ENCODE measurements at places on chromosomes 2 and 18. TPM values are rescaled to one million over a fixed set of nuclear protein-coding genes. Genes with fewer than 3 reads are reported as not detected.

CHMP1B gene
- total RNA-seq, result 25.5 TPM

- H3K36me3 ChIP-seq, result no peaks in the 10 kb centered on the region
- no peaks in the 10 kb centered on the region for H3K27me3 ChIP-seq
- H3K27ac ChIP-seq, result no peak overlapping the region
- H3K4me3 ChIP-seq, result no peak overlapping the region
- DNase-seq, result no peak
Measured at GRCh38 chr18:54813305-54813704, 15.0 kb upstream of the RAB27B start.

TBR1 gene
- not detected for total RNA-seq

FBXO11 gene
- total RNA-seq, result 15.1 TPM

TUBA3E gene
- total RNA-seq, result not detected

DNA sequence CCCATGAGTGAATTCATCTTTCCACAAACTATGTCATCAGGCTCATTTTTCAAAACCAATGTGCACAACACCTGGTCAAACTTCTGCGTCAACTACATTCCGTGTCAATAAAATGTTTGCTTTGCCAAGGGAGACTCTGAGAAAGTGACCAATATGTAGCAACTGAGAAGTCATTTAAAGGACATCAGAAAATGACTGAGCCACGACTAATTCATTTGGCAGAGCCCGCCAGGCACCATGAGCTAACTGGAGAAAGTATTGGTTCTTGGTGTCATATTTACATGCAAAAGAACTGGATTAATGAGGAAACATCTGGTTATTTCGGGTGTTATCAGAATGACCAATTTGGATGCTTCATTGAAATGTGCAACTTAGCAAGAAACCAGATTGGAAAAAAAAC, 7.2 kb downstream of the RND3 start:
- H3K4me3 ChIP-seq, result no peak overlapping the region
- H3K27ac ChIP-seq, result peak overlapping the region; percentile 70
- no peaks in the 10 kb centered on the region for H3K27me3 ChIP-seq
- no peaks in the 10 kb centered on the region for H3K36me3 ChIP-seq
- peaks cover 72% of the 10 kb centered on the region for H3K4me1 ChIP-seq
- peak; percentile 69 for DNase-seq

DNA sequence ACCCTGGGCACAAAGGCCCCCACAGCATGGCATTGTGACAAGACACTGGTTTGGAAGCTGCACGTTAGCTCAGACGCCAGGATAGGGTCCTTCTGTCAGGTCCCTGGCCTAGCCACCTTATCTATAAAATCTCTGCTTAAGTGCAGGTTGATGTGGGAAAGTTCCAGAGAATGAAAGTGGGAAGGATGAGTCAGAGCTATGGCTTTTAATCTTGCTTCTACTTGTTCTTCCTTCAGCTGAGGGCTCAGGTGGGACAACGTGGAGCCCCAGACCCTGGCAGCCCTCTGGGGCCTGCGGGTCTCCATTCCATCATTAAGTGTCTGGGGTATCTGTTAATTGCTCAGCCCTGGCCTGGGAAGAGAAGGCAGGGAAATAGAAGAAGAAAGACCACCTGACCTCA, 64.5 kb downstream of the CELF4 start:
- no peak overlapping the region for H3K27ac ChIP-seq
- H3K4me3 ChIP-seq, result no peak overlapping the region
- H3K27me3 ChIP-seq, result no peaks in the 10 kb centered on the region
- H3K4me1 ChIP-seq, result no peaks in the 10 kb centered on the region

FRZB gene
- total RNA-seq, result 42.5 TPM

PTPRN gene
- total RNA-seq, result not detected

VPS54 gene
- total RNA-seq, result 4.6 TPM

GRCh38 chr2:70851704-70852103, 16.1 kb upstream of the CD207 start:
- H3K27me3 ChIP-seq, result no peaks in the 10 kb centered on the region
- H3K4me1 ChIP-seq, result no peaks in the 10 kb centered on the region
- H3K4me3 ChIP-seq, result no peak overlapping the region
- DNase-seq, result no peak

- DNase-seq, result no peak
- no peaks in the 10 kb centered on the region for H3K36me3 ChIP-seq
- H3K4me1 ChIP-seq, result no peaks in the 10 kb centered on the region
- H3K27ac ChIP-seq, result no peak overlapping the region
- H3K4me3 ChIP-seq, result no peak overlapping the region
- no peaks in the 10 kb centered on the region for H3K27me3 ChIP-seq
Measured at GRCh38 chr2:29940706-29941105, 19.3 kb upstream of the ALK start.

- H3K4me1 ChIP-seq, result no peaks in the 10 kb centered on the region
- H3K4me3 ChIP-seq, result no peak overlapping the region
- no peak for DNase-seq
- H3K27me3 ChIP-seq, result no peaks in the 10 kb centered on the region
- no peaks in the 10 kb centered on the region for H3K36me3 ChIP-seq
Measured at GRCh38 chr2:208556983-208557484, 150.4 kb downstream of the PTH2R start.

APOB gene
- 8.5 TPM for total RNA-seq

- no peak overlapping the region for H3K4me3 ChIP-seq
- no peaks in the 10 kb centered on the region for H3K27me3 ChIP-seq
- no peaks in the 10 kb centered on the region for H3K36me3 ChIP-seq
- no peaks in the 10 kb centered on the region for H3K4me1 ChIP-seq
Measured at GRCh38 chr2:172516299-172516698, 39.6 kb upstream of the PDK1 start.

- H3K4me3 ChIP-seq, result no peak overlapping the region
- no peaks in the 10 kb centered on the region for H3K27me3 ChIP-seq
- H3K27ac ChIP-seq, result no peak overlapping the region
Measured at GRCh38 chr18:5145168-5145825, 51.8 kb downstream of the AKAIN1 start.
